ENCODE measurements at places on chromosomes 6 and 20.
A peak's percentile ranks its signal among the peaks of the same experiment; 100 is the strongest.

- peak; percentile 78 for DNase-seq
Observed at GRCh38 chr6:31399589-31400466, 3.6 kb upstream of the MICA start.

GRCh38 chr6:82573254-82573972, 209.8 kb downstream of the TPBG start:
- DNase-seq, result no peak

- no peak for DNase-seq
Observed at GRCh38 chr6:159460476-159460875, 232.6 kb downstream of the SOD2 start.

GRCh38 chr6:44820321-44820720, 432.8 kb downstream of the CDC5L start:
- no peak for DNase-seq

DNA sequence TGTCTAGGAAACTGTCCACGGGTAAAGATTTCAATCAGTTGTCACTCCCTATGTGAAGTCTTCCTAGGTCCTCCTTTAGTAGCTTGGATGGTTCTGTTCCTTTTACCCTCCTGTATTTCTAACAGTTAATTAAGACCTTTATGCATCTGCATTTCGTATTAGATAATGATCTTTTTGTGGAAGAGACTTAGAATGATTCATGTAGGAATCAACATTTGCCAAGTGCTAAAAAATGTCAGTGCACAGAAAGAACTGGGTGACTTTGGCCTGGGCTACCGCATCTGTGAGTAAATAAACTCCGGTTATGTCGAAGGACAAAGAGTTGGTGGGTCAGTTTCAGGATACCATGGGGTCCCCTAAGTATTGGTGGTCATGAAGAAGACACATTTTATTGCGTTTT, 918.0 kb downstream of the TFAP2A start:
- no peak for DNase-seq

DNA sequence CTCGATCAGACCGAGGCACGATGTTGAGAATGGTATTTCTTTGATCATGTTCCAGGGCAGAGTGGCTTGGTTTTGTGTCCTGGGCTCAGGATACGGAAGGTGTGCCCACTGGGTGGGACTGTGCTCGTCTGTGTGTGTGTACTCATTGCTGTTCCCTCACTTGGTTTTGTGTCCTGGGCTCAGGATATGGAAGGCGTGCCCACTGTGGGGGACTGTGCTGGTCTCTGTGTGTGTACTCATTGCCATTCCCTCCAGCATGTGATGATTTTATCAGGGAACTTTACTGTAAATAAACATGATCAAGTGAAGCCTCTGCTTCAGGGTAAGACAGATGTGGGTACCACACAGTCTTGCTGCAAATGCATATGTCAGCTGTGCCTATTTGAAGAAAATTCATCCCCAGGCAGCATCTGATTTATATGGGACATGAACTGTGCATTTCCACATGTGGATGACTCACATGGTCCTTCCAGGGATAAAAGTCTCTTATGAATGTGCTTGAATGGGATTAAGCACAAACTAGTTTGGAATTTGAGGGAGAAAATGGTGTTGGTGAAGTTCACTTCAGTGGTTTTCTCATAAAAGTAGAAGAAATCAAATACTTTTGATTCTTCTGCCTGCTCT, 274.3 kb downstream of the QKI start:
- no peak for DNase-seq

- DNase-seq, result no peak
Observed at GRCh38 chr20:46213946-46214823, 94.1 kb downstream of the CDH22 start.

DNA sequence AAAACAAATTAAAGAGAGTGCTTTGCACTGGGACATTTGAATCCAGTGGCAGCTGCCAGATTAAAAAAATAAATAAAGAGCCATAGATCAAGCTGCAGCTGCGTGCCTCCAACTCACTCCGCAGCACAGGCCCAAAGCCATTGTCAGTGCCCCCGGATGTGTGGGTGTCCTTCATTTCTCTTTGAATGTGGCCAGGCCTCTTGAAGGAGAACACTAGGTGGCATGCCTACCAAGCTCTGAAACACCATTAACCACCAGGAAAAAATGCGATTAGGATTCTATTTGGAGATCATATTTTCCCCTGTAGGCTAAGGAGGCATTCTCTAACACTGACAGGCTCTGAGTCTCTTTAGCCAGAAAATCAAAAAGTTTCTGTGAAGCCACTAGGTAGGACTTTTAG, 549.8 kb downstream of the PRKN start:
- peak; percentile 15 for DNase-seq

Data from neural progenitor cell (in vitro differentiated cells).